ENCODE measurements at places on chromosomes 3 and 15.

GRCh38 chr15:58932710-58933280 is 684 bp downstream of the SLTM start:
- DNase-seq = peak; percentile 61

- no peak for DNase-seq
These were observed 39.6 kb downstream of the CCDC54 start for GRCh38 chr3:107416886-107417285.

DNA sequence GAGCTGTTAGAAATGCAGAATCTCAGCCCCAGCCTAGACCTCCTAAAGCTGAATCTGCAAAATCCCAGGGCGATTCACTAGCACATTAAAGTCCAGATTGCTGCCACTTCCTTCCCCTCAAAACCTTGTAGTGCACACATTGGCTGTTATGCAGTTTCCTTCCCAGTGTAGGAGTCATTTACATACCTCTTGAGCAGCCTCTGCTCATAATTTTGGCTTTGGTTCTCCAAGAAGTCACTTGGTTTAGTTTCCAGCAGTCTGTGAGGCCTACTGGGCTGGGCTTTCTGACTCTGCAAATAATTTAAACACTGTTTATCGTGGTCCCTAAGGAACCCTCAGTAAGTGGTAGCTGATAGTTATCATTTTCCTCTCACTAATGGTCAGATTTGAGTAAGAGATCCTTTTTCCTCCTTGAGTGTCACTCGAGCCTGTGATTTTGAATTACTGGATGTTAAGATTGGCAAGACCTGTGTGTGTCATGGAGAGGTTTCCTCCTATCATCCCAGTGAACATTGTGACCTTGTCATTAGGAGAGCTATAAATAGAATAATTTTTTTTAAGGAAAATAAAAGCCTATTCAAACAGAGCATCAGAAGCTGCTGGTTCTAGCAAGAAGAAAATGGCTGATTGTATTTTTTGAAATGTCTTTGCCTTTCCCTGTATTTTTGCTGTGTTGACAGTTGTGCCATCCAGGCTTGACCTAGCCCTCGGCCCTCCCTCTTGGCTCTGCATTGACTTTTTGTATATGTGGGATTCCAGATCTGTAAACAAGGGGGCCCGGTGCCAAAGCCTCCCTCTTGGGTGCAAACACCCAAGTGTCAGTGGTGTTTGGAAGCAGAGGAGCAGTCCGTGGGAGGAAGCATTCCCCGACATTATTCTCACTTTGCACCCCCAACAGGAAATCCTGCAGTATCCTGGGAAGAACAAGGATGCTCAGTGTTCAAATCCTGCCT is 134.8 kb upstream of the ANKRD28 start:
- peak; percentile 44 for DNase-seq

GRCh38 chr3:59709702-59710553 is 660.1 kb upstream of the CFAP20DC start:
- peak; percentile 65 for DNase-seq

DNA sequence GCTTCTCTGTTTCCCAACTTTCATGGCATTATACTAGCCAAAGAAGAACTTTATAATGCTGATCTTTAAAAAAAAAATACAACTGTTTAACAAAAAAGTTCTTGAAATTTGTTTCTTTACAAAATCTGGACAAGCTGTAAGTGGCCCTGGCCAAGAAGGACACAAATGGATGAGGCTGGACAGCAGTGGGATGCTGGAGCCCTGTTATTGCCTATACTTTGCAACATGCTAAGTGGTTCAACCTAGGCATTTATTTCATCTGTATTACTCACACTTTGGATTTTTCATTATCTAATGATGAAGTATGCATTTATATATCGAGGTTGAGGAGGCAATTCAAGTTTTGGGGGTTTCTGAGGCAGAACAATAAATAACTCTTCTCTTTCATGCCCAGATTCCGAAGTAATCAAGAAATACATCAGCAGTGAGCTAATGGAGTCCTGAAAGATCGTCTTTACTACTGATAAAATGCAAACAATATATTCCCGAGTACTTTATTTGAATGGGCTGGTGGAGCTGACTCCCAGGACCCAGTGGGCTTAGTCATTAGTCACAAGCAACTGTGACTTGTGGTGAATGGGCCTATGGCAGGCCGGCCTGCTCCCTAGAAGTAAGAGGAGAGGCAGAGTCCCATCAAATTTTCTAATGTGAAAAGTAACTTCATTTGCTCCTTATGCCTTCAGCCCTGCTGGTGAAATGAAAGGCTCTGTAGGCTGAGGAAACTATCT is 177.3 kb upstream of the DPH6 start:
- no peak for DNase-seq

Measured in globus pallidus (tissue), 1 donor.